GM03348 (cell line): ENCODE measurements at places on chromosomes 5 and 9.

- DNase-seq, result peak; percentile 4
These were observed 128.9 kb downstream of the BARX1 start for GRCh38 chr9:93826209-93826608.

DNA sequence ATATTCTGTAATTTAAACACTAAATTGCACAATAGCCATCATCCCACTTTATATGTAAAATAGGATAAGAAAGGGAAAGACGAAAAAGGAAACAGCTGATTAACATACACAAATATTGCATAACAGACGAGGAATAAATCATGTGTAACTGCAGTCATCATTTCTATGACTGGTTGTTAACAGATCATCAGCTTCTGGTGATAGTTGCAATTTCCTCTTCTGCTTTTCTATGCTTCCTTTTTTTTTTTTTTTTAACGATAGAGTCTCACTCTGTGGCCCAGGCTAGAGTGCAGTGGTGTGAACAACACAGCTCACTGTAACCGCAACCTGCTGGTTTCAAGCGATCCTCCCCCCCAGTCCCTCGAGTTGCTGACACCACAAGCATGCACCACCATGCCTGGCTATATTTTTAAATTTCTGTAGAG is 22.5 kb upstream of the JAKMIP2 start:
- DNase-seq, result no peak

GRCh38 chr5:66701244-66701643 is 105.1 kb downstream of the MAST4 start:
- no peak for DNase-seq

GRCh38 chr5:27788184-27788583 is 749.8 kb upstream of the CDH9 start:
- DNase-seq, result no peak

- DNase-seq, result peak; percentile 27
These were observed 43.4 kb upstream of the KIAA1958 start for GRCh38 chr9:112443200-112443599.

DNA sequence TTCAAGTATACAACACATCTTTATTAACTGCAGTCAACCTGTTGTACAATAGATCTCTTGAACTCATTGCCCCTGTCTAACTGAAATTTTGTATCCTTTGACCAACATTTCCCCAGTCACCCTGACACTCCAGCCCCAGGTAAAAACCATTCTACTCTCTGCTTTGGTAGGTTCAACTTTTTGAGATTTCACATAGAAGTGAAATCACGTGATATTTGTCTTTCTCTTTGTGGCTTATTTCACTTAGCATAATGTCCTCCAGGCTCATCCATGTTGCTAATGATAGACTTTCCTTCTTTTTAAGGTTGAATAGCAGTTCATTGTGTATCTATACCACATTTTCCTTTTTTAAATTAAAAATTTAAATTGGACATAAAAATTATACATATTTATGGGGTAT is 126.5 kb upstream of the MAN2A1 start:
- DNase-seq, result no peak

GRCh38 chr9:112034216-112034611 is 137.6 kb downstream of the UGCG start:
- DNase-seq, result no peak

- peak; percentile 38 for DNase-seq
These were observed 553.1 kb downstream of the ZNF608 start for GRCh38 chr5:124193371-124193789.

- DNase-seq, result no peak
These were observed 497.7 kb upstream of the WWC1 start for GRCh38 chr5:167793700-167794099.

- no peak for DNase-seq
These were observed 40.0 kb upstream of the GRAMD2B start for GRCh38 chr5:126383246-126383645.

- DNase-seq, result no peak
These were observed 283.7 kb downstream of the ZNF608 start for GRCh38 chr5:124462751-124463150.

- DNase-seq, result no peak
These were observed 3.6 kb upstream of the B4GALT1 start for GRCh38 chr9:33170464-33171415.

- DNase-seq, result no peak
These were observed 49.4 kb upstream of the EBF1 start for GRCh38 chr5:159149085-159149484.

- DNase-seq, result peak; percentile 49
These were observed 147.8 kb downstream of the TMEM38B start for GRCh38 chr9:105842023-105842644.

DNA sequence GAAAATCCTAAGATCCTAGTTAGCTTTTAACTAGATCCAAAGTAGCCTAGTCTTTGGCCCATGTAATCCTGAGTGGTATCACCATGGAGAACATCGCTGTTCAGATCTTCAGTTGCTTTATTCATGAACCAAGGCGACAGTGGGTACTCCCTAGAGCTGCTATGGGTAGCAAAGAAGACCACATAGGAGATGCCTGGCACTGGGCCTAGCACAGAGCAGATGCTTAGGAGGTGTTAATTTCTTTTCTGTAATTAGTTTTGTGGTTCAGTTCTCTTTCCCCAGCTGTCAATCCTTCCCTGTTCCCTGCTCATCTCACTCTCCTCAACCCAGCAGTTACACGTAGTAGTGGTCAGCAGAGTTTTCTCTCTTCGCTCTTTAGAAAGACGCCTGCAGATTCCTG is 9.3 kb downstream of the CAST start:
- DNase-seq, result no peak

GRCh38 chr9:108351571-108351970 is 504.2 kb downstream of the ACTL7B start:
- no peak for DNase-seq

DNA sequence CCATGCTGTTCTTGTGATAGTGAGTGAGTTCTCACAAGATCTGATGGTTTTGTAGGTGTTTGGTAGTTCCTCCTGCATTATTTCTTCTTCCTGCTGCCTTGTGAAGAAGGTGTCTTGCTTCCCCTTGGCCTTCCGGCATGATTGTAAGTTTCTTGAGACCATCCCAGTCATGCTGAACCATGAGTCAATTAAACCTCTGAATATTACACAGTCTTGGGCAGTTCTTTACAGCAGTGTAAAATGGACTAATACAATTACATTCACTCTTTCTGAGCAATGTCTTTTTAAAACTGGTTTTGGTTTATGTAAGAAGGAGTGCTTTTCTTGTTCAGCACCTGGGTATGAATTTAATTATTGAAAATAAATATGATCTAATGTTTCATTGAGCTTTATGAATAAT is 50.7 kb upstream of the ARRDC3 start:
- DNase-seq, result no peak

DNA sequence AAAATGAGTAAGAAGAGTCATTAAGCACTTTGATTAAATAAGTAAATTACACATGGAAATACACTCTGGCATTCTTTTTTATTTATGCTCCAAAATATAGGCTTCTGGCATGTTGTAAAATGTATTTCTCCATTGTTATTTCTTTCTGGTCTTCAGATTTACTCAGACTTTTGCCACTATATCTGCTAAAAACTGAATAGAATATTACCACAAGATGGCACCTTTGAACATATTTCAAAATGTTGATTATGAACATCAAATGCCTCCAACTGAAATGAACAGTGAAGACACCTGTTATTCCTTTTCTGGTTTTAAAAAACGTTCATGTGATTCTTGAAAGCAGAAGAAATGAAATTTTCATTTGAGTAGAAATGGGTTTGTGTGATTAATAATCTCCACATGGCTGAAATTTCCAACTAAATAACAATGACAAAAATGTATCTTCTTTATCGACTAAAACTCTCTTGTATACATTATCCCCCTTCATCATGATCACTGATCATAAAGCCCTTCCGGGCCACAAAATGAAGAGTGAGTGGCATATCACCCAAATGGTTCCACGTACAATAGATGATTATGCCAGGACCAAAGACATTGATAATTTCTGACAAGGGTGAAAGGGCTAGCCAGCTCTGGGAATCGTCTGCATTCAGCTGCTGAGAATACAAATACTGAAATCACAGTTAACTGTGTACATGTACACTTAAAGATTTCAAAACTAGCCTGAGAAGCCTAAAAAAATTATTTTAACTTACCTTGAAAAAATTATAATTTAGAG is 23.8 kb downstream of the TYRP1 start:
- DNase-seq, result no peak

GRCh38 chr5:53971551-53971950 is 338.8 kb downstream of the ARL15 start:
- DNase-seq, result no peak

- peak; percentile 80 for DNase-seq
These were observed 133.3 kb upstream of the RAI14 start for GRCh38 chr5:34522599-34523386.
